NCI-H1436 (cell line): ENCODE measurements at places on chromosomes 12 and 14.
A peak's percentile ranks its signal among the peaks of the same experiment; 100 is the strongest.

DNA sequence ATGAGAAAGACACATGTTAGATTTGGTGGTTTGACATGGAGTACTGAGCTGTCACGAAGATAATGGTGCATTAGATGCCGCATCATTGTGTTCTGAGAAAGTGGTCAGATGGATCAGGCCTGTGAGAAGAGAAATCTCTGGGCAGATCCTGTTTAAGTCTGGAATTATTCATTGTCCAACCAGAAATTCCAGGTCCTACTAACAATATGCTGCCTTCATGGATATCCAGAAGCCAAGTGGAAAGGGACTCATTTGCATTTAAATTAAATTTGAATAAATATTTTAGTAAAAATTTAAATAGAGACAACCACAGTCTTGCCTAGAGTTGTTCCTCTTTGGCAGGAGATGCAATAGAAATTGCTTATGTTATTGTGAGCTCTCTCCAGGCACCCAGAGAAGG, 330.5 kb upstream of the TMEM132C start:
- no peak for DNase-seq

- DNase-seq = no peak
Measured at GRCh38 chr12:19998961-19999804, 369.2 kb upstream of the PDE3A start.

GRCh38 chr12:30746190-30746589, 8.6 kb downstream of the CAPRIN2 start:
- DNase-seq = no peak

DNA sequence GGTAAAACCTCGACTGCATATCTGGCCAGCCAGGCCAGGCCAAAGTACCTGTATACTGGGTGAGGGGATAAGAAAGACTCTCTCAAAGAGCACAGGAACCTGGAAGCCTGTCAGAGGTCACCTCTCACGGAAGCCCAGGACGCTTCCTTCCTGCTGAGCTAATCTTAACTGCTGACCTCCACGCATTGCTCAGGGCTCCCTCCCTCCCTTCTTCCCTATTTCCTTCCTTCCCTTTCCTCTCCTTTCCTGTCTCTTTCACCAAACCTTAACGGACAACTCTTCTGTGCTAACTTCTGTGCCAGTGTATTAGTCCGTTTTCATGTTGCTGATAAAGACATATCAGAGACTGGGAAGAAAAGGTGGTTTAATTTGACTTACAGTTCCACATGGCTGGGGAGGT, 14.8 kb upstream of the RNASE10 start:
- no peak for DNase-seq

GRCh38 chr12:32926963-32927362, 30.4 kb upstream of the PKP2 start:
- no peak for DNase-seq

- peak; percentile 2 for DNase-seq
Measured at GRCh38 chr12:14664434-14665023, 31.9 kb downstream of the GUCY2C start.

- DNase-seq = no peak
Measured at GRCh38 chr12:94623161-94623920, 27.0 kb downstream of the TMCC3 start.

DNA sequence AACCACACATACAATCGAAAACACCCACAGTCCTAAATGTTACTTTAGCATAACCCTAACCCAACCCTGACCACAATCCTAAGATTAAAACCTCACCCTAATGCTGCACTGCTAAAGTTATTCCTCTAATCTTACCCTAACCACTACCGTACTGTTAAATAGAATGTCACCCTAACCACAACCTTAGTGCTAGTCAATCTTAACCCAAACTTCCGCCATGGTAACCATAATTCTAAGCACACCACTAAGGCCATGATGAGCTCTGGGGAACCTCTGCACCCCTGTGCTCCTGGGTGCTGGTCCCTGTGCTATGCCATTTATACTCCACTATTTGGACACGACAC, 38.0 kb downstream of the LTBP2 start:
- DNase-seq = no peak

- no peak for DNase-seq
Measured at GRCh38 chr12:6360080-6360571, 15.2 kb downstream of the SCNN1A start.

- no peak for DNase-seq
Measured at GRCh38 chr14:89409961-89410360, 7.1 kb downstream of the FOXN3 start.

DNA sequence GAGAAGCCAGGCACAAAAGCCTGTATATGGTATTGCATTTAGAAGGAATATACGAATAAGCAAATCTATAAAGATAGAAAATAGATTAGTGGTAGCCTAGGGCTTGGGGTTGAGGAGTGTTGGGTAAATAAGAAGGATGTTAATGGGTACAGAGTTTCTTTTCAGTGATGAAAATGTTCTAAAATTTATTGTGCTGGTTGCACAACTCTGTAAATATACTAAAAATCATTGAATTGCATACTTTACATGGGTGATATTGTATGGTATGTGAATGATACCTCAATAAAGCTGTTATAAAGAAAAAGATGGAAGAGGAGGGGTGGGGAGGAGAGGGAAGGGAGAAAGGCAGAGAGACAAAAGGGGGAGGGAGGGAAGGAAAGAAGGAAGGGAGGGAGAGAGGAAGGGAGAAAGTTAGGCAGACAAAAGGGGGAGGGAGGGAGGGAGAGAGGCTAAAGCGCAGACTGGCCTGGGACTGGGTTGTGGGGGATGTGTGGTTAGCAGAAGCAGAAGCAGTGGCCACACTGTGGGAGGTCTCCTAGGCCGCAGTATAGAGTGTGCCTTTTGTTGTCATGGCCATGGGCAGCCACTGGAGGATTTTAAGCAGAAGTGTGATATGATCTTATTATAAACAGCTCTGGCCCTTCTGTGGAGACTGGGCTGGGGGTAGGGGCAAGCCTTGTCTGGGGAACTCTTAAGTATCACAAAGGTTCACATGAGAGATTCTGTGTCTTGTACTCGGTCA, 73.6 kb upstream of the ELK3 start:
- no peak for DNase-seq

DNA sequence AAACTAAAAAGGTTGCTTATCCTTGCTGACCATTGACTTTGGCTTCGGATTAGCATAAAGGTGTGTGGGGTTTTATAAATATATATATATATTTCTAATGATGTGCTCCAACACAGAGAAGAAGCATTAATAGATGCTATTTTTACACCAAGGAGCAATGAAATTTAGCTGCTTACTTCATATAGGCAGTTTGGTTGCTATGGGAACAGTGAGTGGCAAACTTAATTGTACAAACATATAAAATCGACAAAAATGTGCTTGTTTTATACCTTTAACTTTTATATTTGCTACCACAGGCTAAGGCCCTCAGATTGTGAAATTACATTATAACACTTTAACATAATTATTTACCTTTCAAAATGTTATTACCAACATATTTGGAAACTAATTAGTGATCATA, 303.4 kb downstream of the SEC23A start:
- no peak for DNase-seq

DNA sequence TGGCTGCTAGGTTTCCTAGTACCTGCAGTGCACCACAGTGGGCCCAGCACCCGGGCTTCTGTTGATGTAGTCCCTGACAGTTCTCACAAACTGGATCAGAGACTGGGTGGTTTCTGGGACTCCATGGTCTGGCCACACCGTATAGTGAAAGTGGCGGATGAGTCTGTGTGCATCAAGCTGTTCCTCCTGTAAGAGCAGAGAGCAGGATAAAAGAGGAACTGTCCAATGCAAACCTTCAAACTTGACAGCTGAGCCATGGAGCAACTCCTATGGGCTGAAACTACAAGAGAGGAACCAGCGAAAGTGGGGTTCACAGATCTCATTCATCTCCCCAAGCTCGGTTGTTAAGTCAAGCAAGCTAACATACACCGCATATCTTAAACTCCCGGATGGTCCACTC, 102.8 kb downstream of the PTPRB start:
- DNase-seq = no peak

DNA sequence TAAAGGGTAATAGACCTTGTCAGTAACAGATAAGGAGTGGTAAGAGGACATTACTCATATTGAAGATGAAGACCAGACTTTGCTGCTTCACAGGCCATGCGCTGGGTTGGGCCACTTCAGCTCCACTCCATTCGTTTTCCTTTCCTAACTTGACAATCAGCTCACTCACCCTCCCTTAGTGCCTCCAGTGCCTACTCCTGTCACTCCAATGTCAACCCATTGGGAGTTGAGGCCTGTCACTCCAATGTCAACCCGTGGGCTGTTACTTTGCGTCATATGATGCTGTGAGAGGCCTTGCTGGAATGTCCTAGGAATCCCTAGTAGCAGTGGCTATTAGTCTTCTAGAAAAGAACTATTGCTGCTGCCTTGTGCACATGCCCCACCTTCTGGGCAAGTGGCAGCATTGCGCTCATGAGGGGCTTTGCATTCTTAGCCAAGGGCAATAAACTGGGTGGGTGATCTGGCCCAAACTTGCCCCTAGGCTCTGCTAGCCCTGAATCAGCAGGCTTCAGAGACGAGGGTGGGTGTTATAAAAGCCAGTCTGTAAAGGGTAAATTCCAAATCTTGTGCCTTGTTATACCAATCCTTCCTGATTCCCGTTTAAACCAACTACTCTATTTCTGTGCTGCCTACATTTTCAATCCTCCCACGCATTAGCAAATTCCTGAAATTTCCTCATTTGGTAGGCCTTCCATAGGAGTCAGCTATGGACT, 36.1 kb downstream of the BAZ2A start:
- DNase-seq = peak; percentile 57

DNA sequence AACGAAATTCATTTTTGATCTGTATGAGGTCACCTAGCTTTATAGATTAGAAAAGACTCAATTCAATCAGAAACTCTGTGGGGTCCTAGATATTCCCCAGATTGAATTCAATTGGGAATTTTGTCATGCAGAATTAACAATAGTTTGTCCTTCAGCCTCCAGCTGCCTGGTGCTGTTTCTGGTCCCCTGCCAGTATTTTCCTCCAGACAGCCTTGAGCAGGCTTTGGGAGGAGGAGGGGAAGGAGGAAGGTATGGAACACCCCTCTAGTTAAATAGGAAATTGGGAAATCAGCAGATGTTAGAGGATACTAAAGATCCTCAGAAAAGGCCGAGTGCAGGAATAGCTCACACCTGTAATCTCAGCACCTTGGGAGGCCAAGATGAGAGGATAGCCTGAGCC, 10.6 kb downstream of the GRIP1 start:
- no peak for DNase-seq

- no peak for DNase-seq
Measured at GRCh38 chr14:90336985-90337384, 5.2 kb upstream of the NRDE2 start.

- DNase-seq = no peak
Measured at GRCh38 chr12:105428793-105429395, 98.4 kb downstream of the C12orf75 start.

GRCh38 chr12:19248929-19249602, 119.5 kb downstream of the PLEKHA5 start:
- DNase-seq = no peak

GRCh38 chr12:42365486-42365885, 39.5 kb downstream of the PPHLN1 start:
- DNase-seq = no peak

GRCh38 chr14:36879558-36879957, 217.9 kb downstream of the PAX9 start:
- no peak for DNase-seq

DNA sequence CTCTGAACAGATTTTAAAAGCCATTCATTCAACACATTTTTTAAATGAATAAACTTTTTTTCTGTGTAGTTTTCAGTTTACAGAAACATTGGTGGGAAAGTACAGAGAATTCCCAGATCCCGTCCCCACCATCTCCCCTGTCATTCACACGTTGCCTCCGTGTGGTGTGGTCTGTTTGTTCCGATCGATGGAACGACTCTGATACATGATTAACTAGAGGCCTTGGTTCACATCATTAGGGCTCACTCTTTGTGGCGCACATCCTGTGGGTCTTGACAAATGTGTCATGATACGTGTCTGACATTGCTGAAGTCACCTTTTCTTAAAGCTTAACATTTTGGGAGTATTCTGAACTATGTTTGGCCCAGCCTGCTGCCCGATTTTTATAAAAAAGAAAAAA, 18.5 kb downstream of the MEG3 start:
- no peak for DNase-seq

DNA sequence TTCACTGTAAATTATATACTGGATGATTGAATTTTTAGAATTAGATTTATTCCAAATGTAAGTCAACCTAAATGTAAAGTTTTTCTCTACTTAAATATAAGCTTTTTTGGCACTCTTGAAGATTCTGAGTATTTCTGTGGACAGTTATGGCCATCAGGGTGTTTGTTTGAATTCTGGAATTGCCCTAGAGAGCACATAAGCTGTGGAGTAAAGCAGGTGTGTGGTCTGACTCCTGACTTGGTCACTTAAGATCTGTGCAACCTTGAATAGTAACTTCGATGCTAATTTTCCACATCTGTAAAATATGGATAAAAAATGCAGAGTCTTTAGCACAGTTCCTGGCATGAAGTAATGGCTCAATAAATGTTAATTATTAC, 64.4 kb downstream of the FUT8 start:
- DNase-seq = no peak

DNA sequence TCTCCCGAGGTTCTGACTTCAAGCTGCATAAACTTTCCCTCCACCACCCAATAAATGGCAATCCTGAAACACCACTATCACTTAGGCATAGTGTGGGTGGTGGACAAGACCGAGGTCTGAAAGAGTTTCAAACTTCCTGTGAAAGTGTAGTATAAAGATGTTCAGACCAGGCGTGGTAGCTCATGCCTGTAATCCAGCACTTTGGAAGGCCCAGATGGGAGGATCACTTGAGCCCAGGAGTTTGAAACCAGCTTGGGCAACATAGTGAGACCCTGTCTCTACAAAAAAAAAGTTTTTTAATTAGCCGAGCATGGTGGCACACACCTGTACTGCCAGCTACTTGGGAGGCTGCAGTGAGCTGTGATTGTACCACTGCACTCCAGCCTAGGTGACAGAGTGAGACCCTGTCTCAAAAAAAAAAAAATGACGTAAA, 61.9 kb downstream of the CCDC92 start:
- DNase-seq = no peak

DNA sequence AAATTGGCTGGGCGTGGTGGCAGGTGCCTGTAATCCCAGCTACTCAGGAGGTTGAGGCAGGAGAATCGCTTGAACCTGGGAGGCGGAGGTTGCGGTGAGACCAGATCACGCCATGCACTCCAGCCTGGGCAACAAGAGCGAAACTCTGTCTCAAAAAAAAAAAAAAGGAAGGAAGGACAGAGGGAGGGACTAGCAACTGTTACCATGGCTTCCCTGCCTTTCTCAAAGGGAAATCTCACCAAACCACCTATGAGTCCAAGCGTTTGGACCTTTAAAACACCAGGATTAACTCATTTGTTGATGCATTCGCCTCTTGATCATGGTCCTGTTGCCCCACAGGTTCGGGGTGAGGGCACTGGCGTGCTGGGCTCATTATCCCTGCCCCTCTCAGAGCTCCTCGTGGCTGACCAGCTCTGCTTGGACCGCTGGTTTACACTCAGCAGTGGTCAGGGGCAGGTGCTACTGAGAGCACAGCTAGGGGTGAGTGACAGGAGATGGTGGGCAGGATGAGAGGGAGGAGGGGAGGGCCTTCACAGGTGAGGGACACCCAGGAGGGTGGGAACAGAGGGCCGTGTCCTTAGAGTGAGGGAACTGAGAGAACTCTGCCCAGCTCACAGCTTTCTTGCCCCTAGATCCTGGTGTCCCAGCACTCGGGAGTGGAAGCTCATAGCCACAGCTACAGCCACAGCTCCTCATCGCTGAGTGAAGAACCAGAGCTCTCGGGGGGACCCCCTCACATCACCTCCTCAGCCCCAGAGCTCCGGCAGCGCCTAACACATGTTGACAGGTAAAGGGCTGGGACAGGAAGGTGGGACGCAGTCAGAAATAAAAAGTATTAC, 10.2 kb upstream of the MYL6B start:
- no peak for DNase-seq
